ENCODE measurements at places on chromosomes 2 and 18. TPM values are rescaled to one million over a fixed set of nuclear protein-coding genes. Genes with fewer than 3 reads are reported as not detected.
A peak's percentile ranks its signal among the peaks of the same experiment; 100 is the strongest.

Gene MYO3B
- 0.06 TPM for polyA plus RNA-seq

Gene CKAP2L
- 4.4 TPM for polyA plus RNA-seq

Gene CAVIN2
- 25.1 TPM for polyA plus RNA-seq

Gene ALPP
- polyA plus RNA-seq = not detected

- DNase-seq = peak; percentile 23
- no peaks in the 10 kb centered on the region for H3K4me1 ChIP-seq
- no peaks in the 10 kb centered on the region for H3K36me3 ChIP-seq
These were observed 56.2 kb upstream of the DYNC1I2 start for GRCh38 chr2:171630812-171631626.

GRCh38 chr18:35278969-35279368 is 11.1 kb downstream of the ZSCAN30 start:
- no peak for DNase-seq
- no peak overlapping the region for H3K4me3 ChIP-seq
- no peak overlapping the region for H3K27ac ChIP-seq
- peaks cover 2% of the 10 kb centered on the region for H3K36me3 ChIP-seq

GRCh38 chr2:152336119-152336853 is 1.3 kb downstream of the FMNL2 start:
- peak; percentile 47 for DNase-seq
- peak overlapping the region; percentile 70 for H3K27ac ChIP-seq
- H3K36me3 ChIP-seq = no peaks in the 10 kb centered on the region
- H3K4me1 ChIP-seq = no peaks in the 10 kb centered on the region
- H3K27me3 ChIP-seq = no peaks in the 10 kb centered on the region

DNA sequence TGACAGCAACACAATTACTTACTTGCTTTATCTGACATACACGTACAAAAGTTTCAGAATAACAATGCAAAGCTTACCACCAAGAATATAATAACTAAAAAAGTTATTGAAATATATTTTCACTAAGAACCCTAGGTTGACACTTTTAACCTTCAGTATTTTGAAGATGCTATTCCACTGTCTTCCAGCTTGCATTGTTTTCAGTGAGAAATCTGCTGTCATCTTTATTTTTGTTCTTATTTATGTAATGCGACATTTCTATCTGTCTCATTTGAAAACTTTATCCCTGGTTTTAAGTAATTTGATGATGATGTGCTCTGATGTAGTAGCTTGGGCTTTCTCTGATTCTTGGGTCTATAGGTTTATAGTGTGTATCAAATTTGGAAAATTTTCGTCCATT is 165.0 kb upstream of the SMIM21 start:
- no peaks in the 10 kb centered on the region for H3K27me3 ChIP-seq
- H3K36me3 ChIP-seq = no peaks in the 10 kb centered on the region
- DNase-seq = peak; percentile 6
- H3K27ac ChIP-seq = no peak overlapping the region
- no peak overlapping the region for H3K4me3 ChIP-seq
- no peaks in the 10 kb centered on the region for H3K4me1 ChIP-seq

- no peak for DNase-seq
- no peak overlapping the region for H3K27ac ChIP-seq
- H3K36me3 ChIP-seq = no peaks in the 10 kb centered on the region
- no peak overlapping the region for H3K4me3 ChIP-seq
These were observed 150.0 kb downstream of the IKZF2 start for GRCh38 chr2:213001297-213001910.

DNA sequence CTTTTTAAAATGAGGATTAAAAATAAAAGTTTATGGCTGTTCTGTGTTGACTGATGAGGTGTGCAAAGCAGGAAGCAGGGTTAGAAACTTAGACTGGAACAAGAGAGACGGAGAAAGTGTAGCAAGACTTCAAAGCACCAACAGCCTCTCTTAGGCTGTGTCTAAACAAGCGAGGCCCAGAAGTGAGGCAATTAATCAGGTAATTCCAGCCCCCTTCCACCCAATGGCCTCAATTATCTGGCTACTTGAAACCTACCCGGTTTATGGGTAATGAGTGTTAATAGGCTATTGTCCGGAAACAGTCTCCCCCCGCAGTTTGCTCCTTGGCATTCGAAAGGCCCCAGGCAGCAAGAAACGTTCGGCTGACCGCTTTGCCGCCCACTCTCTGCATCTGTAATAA is 171.7 kb upstream of the MYCN start:
- no peaks in the 10 kb centered on the region for H3K4me1 ChIP-seq
- no peak overlapping the region for H3K4me3 ChIP-seq
- no peak for DNase-seq
- no peaks in the 10 kb centered on the region for H3K27me3 ChIP-seq
- no peak overlapping the region for H3K27ac ChIP-seq

DNA sequence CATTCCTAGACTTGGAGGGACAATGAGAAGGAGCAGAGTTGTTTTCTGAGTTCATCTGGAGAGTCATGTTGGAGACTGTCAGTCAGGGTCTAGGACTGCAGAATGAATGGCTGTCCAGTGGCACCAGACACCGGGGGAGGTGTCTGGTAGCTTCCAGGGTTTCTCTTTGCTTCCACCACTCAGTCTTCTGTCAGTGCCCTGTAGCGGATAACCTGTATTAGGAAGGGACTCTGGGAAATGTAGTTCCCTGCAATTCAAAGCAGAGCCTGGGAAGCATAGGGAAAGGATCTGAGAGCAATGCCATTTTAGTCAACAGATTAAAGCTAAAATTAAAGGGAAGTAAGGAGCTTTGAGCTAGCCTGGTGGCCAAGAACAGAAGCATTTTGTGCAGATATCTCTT is 257.9 kb downstream of the THSD7B start:
- H3K27ac ChIP-seq = no peak overlapping the region
- no peaks in the 10 kb centered on the region for H3K27me3 ChIP-seq
- H3K4me3 ChIP-seq = no peak overlapping the region
- H3K4me1 ChIP-seq = no peaks in the 10 kb centered on the region
- DNase-seq = no peak

GRCh38 chr2:201471732-201472393 is 20.3 kb downstream of the STRADB start:
- H3K4me1 ChIP-seq = peaks cover 11% of the 10 kb centered on the region
- no peaks in the 10 kb centered on the region for H3K27me3 ChIP-seq
- peak overlapping the region; percentile 24 for H3K27ac ChIP-seq
- H3K36me3 ChIP-seq = no peaks in the 10 kb centered on the region
- peak; percentile 81 for DNase-seq

GRCh38 chr2:44736270-44736942 is 205.1 kb upstream of the SIX3 start:
- no peak for DNase-seq
- no peak overlapping the region for H3K27ac ChIP-seq
- no peak overlapping the region for H3K4me3 ChIP-seq
- no peaks in the 10 kb centered on the region for H3K36me3 ChIP-seq

GRCh38 chr2:142734770-142735169 is 142.7 kb upstream of the KYNU start:
- no peaks in the 10 kb centered on the region for H3K27me3 ChIP-seq
- H3K4me1 ChIP-seq = no peaks in the 10 kb centered on the region
- no peak for DNase-seq

DNA sequence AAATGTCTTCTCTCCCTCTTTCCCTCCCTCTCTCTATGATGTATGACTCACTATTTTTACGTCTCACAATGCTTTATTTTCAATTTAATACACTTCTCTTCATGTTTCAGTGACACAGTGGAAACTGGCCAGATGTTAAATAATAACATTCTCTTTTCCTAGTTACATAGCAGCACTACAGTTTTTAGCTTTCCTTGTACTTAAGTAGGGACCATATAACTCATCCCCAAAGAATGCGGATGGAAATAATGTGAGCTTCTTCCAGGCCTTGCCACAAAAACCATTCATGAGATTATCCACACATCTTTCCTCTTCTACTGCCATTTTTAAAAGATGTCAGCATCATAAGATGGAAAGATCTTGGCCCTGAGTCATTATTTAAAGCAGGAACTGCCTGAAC is 789.4 kb downstream of the LRP1B start:
- no peaks in the 10 kb centered on the region for H3K36me3 ChIP-seq
- no peak overlapping the region for H3K27ac ChIP-seq
- peak; percentile 99 for DNase-seq
- H3K4me1 ChIP-seq = no peaks in the 10 kb centered on the region
- no peaks in the 10 kb centered on the region for H3K27me3 ChIP-seq
- no peak overlapping the region for H3K4me3 ChIP-seq

DNA sequence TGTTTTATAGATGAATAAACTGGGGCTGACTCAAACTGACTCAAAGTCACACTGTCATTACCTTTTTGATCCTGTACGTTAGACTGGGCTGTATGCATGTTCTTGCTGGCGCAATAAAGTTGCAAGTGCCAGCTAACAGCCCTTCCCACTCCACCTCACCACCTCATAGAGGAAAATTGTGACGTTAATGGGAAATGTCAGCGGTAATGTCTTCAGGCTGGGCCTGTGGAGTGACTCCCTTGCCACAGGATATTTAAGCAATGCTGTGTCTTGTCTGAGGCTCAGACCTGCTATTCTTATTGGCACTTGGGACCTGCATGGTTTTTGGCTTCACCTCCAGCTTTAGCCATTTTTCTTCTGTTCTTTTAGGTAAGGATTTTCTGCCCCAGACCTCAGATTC is 25.2 kb upstream of the CASP10 start:
- DNase-seq = no peak
- peaks cover 6% of the 10 kb centered on the region for H3K36me3 ChIP-seq
- H3K27me3 ChIP-seq = no peaks in the 10 kb centered on the region
- H3K27ac ChIP-seq = no peak overlapping the region

- H3K4me1 ChIP-seq = peaks cover 6% of the 10 kb centered on the region
- peak; percentile 95 for DNase-seq
- H3K4me3 ChIP-seq = no peak overlapping the region
- H3K27me3 ChIP-seq = no peaks in the 10 kb centered on the region
- H3K27ac ChIP-seq = no peak overlapping the region
These were observed 99.4 kb upstream of the SCN7A start for GRCh38 chr2:166593403-166593802.

- no peak within 1 kb of the TSS for H3K4me3 ChIP-seq
- peak; percentile 73 for DNase-seq
- no peak within 1 kb of the TSS for H3K27ac ChIP-seq
- H3K27me3 ChIP-seq = peaks cover 5% of the 10 kb centered on the region
- H3K36me3 ChIP-seq = no peaks in the 10 kb centered on the region
These were observed at the start of gene FAM237A for GRCh38 chr2:206642075-206643025. FAM237A (plus strand) TSS chr2:206642487; CDS start chr2:206644237, 1,750 bp downstream.

DNA sequence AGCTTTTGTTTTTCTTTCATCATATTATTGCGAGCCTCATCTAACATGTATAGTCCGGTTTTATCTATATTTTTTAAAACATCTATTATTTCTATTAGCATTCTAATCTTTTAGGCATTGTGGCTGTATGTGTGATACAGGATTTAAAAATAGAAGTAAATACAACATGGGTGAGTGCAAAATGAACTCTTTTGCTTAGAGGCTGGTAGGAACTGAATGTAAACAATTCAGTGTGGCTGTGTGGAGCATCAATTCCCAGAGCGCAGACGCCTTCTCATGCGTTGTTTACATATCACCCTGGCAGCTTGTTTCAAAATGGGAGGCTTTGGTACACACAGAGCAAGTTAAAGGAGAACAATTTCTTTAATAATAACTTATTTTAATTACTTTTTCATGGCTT is 836 bp downstream of the DTNA start:
- peak; percentile 57 for DNase-seq
- H3K27ac ChIP-seq = peak overlapping the region; percentile 88
- no peaks in the 10 kb centered on the region for H3K36me3 ChIP-seq
- peaks cover 19% of the 10 kb centered on the region for H3K4me1 ChIP-seq
- peak overlapping the region; percentile 57 for H3K4me3 ChIP-seq

DNA sequence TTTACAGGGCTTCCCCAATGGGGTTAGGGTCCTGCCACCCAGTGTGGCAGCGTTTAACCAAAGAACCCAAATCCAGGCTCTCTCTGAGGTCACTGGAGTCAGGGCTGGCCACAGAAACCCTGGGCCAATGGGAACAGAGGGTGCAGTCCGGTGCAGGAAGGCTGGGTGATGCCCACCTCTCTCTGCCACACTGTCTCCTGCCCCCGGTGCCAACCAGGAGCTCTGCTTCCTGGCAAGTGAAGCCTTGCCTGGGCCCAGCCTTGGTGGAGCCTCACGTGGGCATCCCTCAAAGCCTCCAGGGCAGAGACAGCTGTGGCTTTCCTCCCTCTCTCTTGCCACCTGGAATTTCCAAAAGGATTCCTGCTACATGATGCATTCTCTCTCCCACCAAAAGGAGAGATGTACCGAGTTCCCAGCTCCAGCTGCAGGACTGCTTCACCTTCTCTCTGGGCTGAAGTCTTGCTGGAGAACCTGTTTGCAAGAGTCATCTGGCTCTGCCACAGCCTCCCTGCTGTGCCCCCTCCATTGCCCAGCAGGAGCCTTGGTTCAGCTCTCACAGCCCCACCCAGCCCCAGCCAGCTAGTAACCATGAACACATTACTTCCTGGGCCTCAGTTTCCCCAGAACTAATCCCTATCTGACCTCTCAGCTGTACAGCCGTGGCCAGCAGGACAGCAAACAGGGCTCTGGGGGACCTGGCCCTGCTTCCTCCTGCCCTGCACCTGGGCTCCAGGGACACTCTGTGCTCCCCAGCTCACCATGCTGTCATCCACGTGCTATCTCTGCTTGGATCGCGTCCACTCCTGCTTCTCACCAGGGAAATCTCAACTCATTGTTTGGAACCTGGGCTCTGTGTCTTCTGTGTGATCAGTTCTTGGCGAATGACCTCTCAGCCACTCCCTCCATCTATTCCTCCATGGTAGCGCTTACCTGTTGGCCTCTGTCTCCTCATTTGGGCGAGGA is 43.4 kb downstream of the KCNF1 start:
- no peak overlapping the region for H3K4me3 ChIP-seq
- DNase-seq = peak; percentile 16
- H3K4me1 ChIP-seq = no peaks in the 10 kb centered on the region
- no peaks in the 10 kb centered on the region for H3K27me3 ChIP-seq
- no peaks in the 10 kb centered on the region for H3K36me3 ChIP-seq
- H3K27ac ChIP-seq = no peak overlapping the region

All from fibroblast of lung (primary cell).